ENCODE measurements at places on chromosomes 5 and 9. TPM values are rescaled to one million over a fixed set of nuclear protein-coding genes. Genes with fewer than 3 reads are reported as not detected.

DNA sequence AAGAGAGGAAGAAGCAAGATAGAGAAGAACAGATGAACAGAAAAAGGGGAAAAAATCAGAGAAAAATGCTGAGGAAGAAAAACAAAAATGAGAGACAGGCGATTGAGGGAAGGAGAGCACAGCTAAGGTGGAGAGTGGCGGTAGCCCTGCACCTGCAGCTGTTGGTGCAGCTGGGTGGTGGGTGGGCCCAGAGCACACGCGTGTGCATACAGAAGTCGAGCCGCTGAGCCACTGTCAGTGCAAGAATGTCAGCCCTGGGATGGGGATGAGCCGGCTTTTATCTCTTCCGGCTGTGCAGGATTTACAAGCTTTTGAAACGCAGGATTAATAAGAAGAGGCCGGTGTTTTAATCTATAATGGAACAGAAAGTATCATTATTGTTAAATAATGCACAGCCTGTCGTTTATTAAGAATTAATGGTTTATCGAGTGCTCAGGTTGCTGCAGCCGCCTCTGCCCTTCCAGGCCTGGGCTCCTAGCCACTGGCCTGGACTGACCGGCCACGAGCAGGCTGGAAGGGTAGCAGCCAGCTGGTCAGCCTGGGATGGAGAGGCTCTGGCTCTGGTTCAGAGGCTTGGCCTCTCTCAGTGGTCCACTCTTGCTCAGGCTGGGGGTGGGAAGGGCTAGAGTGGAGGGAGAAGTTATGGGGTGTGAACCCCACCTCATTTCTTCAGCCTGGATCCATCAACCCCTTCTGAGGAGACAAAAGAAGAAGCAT lies 68.7 kb downstream of the PCDH1 start:
- H3K27ac ChIP-seq, result no peak overlapping the region
- no peak overlapping the region for H3K4me3 ChIP-seq
- H3K27me3 ChIP-seq, result peaks cover 70% of the 10 kb centered on the region
- DNase-seq, result no peak
- H3K36me3 ChIP-seq, result no peaks in the 10 kb centered on the region

- no peaks in the 10 kb centered on the region for H3K36me3 ChIP-seq
- H3K4me3 ChIP-seq, result no peak overlapping the region
- H3K27ac ChIP-seq, result no peak overlapping the region
- H3K4me1 ChIP-seq, result peaks cover 7% of the 10 kb centered on the region
Measured at GRCh38 chr5:123433596-123433995, 10.4 kb upstream of the CEP120 start.

DNA sequence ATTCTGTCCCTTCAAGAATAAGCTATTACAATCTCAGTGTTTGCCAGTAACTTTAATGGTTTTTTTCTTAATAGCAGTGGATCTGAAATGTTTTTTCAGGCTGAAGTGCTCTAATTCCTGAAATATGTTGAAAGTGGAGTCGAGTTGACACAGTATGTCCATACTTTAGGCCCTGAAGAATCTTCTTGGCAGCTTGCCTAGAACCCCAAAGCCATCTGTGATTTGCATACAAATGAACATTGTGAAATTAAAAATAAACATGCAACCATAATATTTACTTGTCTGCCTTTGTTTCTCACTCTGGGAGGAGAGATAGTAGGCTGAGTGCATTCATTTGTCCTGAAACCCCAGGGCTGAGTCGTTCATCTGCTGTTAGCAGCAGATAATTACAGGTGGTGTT lies 152.7 kb downstream of the ADCY2 start:
- no peak overlapping the region for H3K4me3 ChIP-seq
- DNase-seq, result no peak
- H3K27ac ChIP-seq, result no peak overlapping the region
- peaks cover 3% of the 10 kb centered on the region for H3K27me3 ChIP-seq
- no peaks in the 10 kb centered on the region for H3K4me1 ChIP-seq

DNA sequence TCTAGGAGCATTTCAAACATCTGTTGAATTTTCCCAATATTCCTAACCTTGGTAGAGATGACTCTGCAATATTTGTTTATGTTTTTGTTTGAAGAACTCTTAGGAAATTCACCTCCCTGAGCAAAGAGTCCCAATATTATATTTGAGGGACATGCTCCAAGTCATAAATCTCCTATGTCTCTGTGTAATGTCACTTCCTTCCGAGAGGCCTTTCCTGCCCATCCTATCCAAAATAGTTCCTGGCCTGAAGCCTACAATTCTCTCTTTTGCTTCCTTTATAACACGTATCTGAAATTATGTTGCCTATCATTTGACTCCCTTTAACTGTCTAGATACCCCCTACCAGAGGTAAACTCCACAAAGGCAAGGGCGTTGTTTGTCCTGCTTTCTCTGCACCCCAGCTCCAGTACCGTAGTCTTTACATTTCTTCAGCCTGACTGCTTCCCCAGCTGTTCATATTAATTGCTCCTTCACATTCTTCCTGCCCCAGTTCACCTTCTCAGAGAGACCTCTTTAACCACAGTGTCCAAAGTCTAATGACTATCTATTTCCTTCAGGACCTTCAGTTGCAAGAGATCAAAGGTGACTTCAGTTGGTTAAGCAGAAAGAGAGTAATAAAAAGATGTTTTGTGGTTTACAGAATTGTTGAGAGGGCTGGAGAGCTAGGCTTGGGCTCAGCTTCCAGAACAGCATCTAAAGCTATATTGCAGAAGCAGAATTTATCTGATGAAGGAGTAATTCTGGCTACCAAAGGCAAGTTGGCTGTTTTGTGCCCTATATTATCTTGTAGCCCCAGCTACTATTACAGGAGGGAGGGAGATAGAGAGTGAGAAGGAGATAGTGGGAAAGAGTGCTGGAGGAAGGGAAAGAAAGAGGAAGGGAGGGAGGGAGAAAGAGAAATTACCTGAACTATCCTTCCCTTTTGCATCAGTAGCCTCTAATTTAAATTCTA lies 109.3 kb upstream of the TMEM161B start:
- H3K27ac ChIP-seq, result no peak overlapping the region
- no peaks in the 10 kb centered on the region for H3K36me3 ChIP-seq
- H3K4me3 ChIP-seq, result no peak overlapping the region
- DNase-seq, result no peak
- no peaks in the 10 kb centered on the region for H3K4me1 ChIP-seq
- H3K27me3 ChIP-seq, result no peaks in the 10 kb centered on the region

- H3K27ac ChIP-seq, result no peak overlapping the region
- H3K4me3 ChIP-seq, result no peak overlapping the region
- no peaks in the 10 kb centered on the region for H3K4me1 ChIP-seq
Measured at GRCh38 chr9:97534961-97535594, 33.6 kb downstream of the TMOD1 start.

- no peak overlapping the region for H3K4me3 ChIP-seq
- H3K27me3 ChIP-seq, result peaks cover 3% of the 10 kb centered on the region
- H3K27ac ChIP-seq, result no peak overlapping the region
- H3K36me3 ChIP-seq, result no peaks in the 10 kb centered on the region
Measured at GRCh38 chr9:88236511-88237478, 98.5 kb upstream of the SPATA31C2 start.

DNA sequence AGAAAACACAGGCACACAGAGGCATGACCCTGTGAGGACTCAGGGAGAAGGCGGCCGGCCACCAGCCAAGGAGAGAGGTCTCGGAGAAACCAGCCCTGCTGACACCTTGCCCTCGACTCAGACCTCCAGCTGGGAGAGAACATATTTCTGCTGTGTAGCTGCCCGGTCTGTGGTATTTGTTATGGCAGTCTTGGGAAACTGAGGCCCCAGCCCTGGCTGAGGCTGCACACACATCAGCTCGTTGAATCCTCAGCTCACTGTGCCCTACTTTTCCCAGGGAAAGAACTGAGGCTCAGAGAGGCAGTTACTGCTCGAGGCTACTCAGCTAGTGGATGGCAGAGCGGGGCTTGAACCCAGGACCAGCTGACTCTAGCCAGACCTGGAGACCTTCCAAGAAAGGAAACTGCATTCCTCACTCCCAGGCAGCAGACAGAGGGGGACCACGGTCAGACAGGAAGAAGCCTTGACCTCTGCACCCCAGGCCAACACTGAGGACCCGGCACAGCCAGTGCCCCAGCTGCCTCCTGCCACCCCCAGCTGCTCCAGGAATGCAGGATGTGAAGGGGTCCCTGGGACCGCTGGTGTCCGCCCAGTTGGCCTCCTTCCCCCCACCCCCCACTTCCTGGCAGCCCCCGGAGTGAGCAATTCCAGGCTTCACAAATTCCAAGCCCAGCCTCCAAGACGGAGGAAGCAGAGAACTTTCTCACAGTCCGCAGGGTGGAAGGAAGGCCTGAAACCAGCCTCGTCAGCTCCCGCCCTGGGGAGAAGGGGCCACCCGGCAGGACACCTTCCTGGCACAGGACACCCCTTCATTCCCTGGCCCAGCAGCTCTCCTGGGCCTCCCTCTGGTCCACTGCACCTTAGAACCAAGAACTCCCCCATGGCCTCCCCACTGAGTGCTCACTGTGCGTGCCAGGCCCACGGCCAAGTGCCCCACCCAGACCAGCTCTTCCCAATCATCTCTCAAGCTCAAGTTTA lies 69.9 kb downstream of the LRSAM1 start:
- peak overlapping the region; percentile 99 for H3K27ac ChIP-seq
- peaks cover 45% of the 10 kb centered on the region for H3K36me3 ChIP-seq
- H3K4me3 ChIP-seq, result peak overlapping the region; percentile 38
- H3K27me3 ChIP-seq, result no peaks in the 10 kb centered on the region
- DNase-seq, result peak; percentile 91

GRCh38 chr5:63111891-63112290 lies 533.3 kb downstream of the LRRC70 start:
- no peaks in the 10 kb centered on the region for H3K4me1 ChIP-seq
- DNase-seq, result no peak
- H3K36me3 ChIP-seq, result no peaks in the 10 kb centered on the region
- H3K4me3 ChIP-seq, result no peak overlapping the region
- no peaks in the 10 kb centered on the region for H3K27me3 ChIP-seq

GRCh38 chr5:88396751-88397281 lies 128.2 kb upstream of the TMEM161B start:
- peaks cover 11% of the 10 kb centered on the region for H3K27me3 ChIP-seq
- H3K4me1 ChIP-seq, result peaks cover 2% of the 10 kb centered on the region
- no peaks in the 10 kb centered on the region for H3K36me3 ChIP-seq

GRCh38 chr5:162473041-162473714 lies 405.6 kb downstream of the GABRG2 start:
- H3K4me3 ChIP-seq, result no peak overlapping the region
- H3K36me3 ChIP-seq, result no peaks in the 10 kb centered on the region

DNA sequence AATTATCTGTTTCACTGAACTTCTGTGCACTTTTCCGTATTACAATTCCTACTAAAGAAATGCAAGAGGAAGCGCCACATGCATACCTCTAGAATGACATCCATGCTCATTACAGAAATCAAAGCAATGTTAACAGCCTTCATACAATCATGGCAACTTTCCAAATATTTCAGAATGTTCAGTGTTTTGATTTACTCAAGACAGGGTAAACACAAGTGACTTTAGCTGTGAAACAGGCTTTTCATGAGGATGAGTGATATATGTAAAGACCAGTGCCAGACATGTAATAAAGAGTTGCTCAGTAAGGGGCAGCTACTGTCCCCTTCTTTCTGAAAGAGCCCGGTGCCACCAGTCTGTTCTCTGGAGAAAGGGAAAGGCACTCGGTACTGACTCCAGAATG lies 4.7 kb downstream of the BOD1 start:
- no peak overlapping the region for H3K27ac ChIP-seq
- peaks cover 40% of the 10 kb centered on the region for H3K36me3 ChIP-seq
- H3K27me3 ChIP-seq, result no peaks in the 10 kb centered on the region
- H3K4me3 ChIP-seq, result no peak overlapping the region
- H3K4me1 ChIP-seq, result peaks cover 37% of the 10 kb centered on the region
- DNase-seq, result no peak

- no peaks in the 10 kb centered on the region for H3K4me1 ChIP-seq
- peaks cover 9% of the 10 kb centered on the region for H3K36me3 ChIP-seq
- no peak overlapping the region for H3K4me3 ChIP-seq
- no peak overlapping the region for H3K27ac ChIP-seq
- DNase-seq, result no peak
Measured at GRCh38 chr9:113247640-113248039, 26.3 kb downstream of the SLC31A1 start.

DNA sequence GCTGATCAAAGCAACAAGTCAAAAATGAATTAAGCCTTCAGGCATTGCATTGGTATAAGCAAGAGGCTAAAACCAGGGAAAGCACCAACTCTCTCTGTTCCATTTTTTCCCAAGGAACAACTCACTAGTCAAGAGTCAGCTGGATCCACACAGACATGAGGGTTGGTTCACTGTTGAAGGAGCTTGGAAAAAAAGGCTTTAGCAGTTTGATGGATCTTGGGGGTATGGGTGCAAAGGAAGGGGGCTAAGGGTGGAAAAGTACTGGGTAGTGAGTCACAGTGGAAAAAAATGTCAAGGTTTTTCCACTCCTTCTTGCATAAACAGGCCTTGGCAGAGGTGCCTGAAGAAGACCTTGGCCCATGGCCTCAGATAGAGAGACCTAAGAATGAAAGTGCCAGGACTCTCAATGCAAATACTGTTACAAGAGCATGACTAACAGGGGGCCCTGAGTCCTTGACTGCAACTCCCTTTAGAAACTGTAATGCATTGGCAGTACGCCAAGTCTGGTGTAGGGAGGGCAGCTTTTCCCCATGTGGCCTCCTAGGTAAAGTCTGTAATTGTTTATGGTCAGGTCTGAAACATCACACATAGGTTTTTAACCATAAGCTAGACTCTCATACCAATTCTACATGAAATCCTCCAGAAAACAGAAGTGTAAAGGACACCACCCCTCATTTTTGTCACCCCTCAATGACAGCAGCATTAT lies 23.7 kb downstream of the ACTL7A start:
- no peak for DNase-seq
- H3K36me3 ChIP-seq, result peaks cover 43% of the 10 kb centered on the region
- H3K27ac ChIP-seq, result peak overlapping the region; percentile 5
- H3K4me3 ChIP-seq, result no peak overlapping the region
- peaks cover 7% of the 10 kb centered on the region for H3K4me1 ChIP-seq

- no peaks in the 10 kb centered on the region for H3K27me3 ChIP-seq
- no peak overlapping the region for H3K4me3 ChIP-seq
- H3K36me3 ChIP-seq, result peaks cover 19% of the 10 kb centered on the region
- no peak for DNase-seq
- no peak overlapping the region for H3K27ac ChIP-seq
Measured at GRCh38 chr5:172944741-172945140, 14.5 kb upstream of the RPL26L1 start.

GRCh38 chr5:3343911-3344310 lies 251.7 kb upstream of the IRX1 start:
- H3K36me3 ChIP-seq, result no peaks in the 10 kb centered on the region
- no peaks in the 10 kb centered on the region for H3K27me3 ChIP-seq
- no peak overlapping the region for H3K27ac ChIP-seq
- no peak overlapping the region for H3K4me3 ChIP-seq
- no peaks in the 10 kb centered on the region for H3K4me1 ChIP-seq
- DNase-seq, result no peak

- no peak overlapping the region for H3K27ac ChIP-seq
- no peak for DNase-seq
- peaks cover 9% of the 10 kb centered on the region for H3K27me3 ChIP-seq
- H3K4me3 ChIP-seq, result no peak overlapping the region
- no peaks in the 10 kb centered on the region for H3K4me1 ChIP-seq
Measured at GRCh38 chr9:74728176-74728575, 159.5 kb downstream of the TRPM6 start.

UGT3A2 gene
- total RNA-seq, result not detected

SLC6A18 gene
- not detected for total RNA-seq

HTR4 gene
- total RNA-seq, result not detected

TAS2R1 gene
- not detected for total RNA-seq

MEIKIN gene
- not detected for total RNA-seq

GPR151 gene
- total RNA-seq, result not detected

NME5 gene
- total RNA-seq, result 1.7 TPM

WNT8A gene
- not detected for total RNA-seq

Data from osteocyte (in vitro differentiated cells).